ENCODE measurements at places on chromosomes 4 and X. TPM values are rescaled to one million over a fixed set of nuclear protein-coding genes. Genes with fewer than 3 reads are reported as not detected.

Gene GAGE2A
- total RNA-seq: not detected

Gene TMSB4X
- total RNA-seq: 435 TPM

Gene CCKAR
- total RNA-seq: not detected

Gene PIM2
- 1.8 TPM for total RNA-seq

Gene KLHL15
- total RNA-seq: 10.2 TPM

Gene ZMAT1
- total RNA-seq: 1.3 TPM

Data from psoas muscle (tissue), 8 donors.